ENCODE measurements at places on chromosomes 2 and 18. TPM values are rescaled to one million over a fixed set of nuclear protein-coding genes. Genes with fewer than 3 reads are reported as not detected.

- DNase-seq, result no peak
- H3K36me3 ChIP-seq, result no peaks in the 10 kb centered on the region
- H3K4me1 ChIP-seq, result no peaks in the 10 kb centered on the region
- H3K4me3 ChIP-seq, result no peak overlapping the region
These were observed 288.8 kb upstream of the HS6ST1 start for GRCh38 chr2:128607440-128607839.

DNA sequence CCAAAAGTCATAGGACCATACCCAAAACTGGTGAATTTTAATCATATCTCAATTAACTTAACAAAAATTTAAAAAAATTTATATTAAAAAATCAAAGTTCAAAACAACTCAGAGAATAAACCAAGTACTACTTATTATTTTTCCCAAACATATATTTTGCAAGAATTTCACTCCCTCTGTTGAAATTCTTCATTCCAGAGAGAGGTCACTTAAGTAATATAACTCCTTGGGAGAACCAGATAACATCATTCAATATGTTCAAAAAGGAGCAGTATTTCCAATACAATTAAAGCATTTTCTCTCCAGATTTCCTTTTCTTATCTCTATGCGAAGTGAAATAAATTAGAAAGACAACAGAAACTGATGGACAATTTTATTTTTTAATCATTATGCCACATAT is 165.9 kb upstream of the RND3 start:
- H3K27ac ChIP-seq, result no peak overlapping the region
- no peak for DNase-seq
- no peaks in the 10 kb centered on the region for H3K36me3 ChIP-seq

DNA sequence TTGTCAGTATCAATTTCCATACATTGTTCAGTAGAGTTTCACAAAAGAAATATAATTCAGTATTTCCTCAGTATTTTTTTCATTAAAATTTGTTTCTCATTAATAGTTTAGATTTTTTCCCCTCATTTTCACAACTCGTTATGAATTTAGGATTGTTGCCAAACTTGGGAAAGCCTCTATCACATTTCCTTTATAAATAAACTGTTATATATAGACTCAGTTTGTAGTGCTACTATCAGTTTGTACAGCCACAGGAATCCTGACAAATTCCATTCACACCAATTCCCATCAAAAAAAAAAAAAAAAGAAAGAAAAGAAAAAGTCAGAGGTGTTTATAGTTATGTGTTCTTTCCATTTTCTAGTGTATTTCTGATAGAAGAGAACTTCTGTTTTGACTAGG is 123.3 kb upstream of the DCC start:
- DNase-seq, result no peak
- H3K27ac ChIP-seq, result no peak overlapping the region
- no peaks in the 10 kb centered on the region for H3K27me3 ChIP-seq

GRCh38 chr18:71168557-71169145 is 879.8 kb downstream of the SOCS6 start:
- no peaks in the 10 kb centered on the region for H3K4me1 ChIP-seq
- H3K27me3 ChIP-seq, result no peaks in the 10 kb centered on the region
- no peak for DNase-seq

GRCh38 chr2:173828189-173829142 is 136.7 kb downstream of the SP3 start:
- no peaks in the 10 kb centered on the region for H3K36me3 ChIP-seq
- no peak for DNase-seq

DNA sequence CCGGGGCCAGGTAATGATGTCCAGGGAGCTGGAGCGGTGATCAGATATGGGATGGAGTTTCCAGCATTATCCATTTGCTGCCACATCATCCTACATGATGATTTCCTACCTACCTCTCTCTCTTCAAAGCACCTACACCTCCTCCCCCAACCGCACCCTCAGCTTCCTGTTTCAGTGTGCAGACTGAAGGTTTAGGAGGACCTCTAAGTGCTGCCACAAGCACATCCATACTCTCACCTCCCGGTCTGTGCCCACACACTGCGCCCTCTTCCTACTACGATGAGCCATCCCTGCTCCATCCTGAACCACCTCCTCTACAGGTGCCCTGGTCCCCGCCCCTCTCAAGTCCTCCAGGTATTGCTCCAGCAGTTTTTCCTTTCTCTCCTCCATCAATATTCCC is 123.7 kb downstream of the ALPK2 start:
- H3K4me3 ChIP-seq, result no peak overlapping the region
- H3K27ac ChIP-seq, result no peak overlapping the region
- H3K36me3 ChIP-seq, result no peaks in the 10 kb centered on the region
- H3K4me1 ChIP-seq, result peaks cover 7% of the 10 kb centered on the region

- H3K27ac ChIP-seq, result no peak overlapping the region
- no peak for DNase-seq
- H3K27me3 ChIP-seq, result no peaks in the 10 kb centered on the region
- H3K4me1 ChIP-seq, result no peaks in the 10 kb centered on the region
These were observed 1065.2 kb upstream of the FAM98A start for GRCh38 chr2:34664266-34664665.

DNA sequence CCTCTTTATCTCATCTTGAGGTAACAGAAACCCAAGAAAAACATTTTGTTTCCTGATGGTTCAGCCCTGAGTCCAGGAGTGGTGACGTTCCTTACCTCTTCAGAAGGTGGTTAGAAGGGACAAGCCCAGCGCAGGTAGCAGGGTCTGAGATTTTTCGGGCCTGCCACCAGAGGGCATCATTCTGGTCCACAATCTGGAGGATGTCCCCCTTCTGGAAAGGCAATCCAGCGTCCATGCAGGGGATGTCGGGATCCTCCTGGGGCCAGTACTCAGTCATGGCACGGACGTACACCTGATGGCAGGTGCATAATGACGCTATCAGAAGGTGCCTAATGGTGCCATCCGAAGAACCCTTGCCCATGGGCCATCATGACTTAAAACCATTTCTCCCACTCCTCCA is 17.7 kb downstream of the MPP4 start:
- H3K36me3 ChIP-seq, result no peaks in the 10 kb centered on the region
- no peaks in the 10 kb centered on the region for H3K4me1 ChIP-seq
- H3K27ac ChIP-seq, result no peak overlapping the region
- peaks cover 2% of the 10 kb centered on the region for H3K27me3 ChIP-seq

GRCh38 chr2:237723023-237723422 is 75.6 kb upstream of the RBM44 start:
- peaks cover 25% of the 10 kb centered on the region for H3K36me3 ChIP-seq
- DNase-seq, result no peak
- H3K27ac ChIP-seq, result no peak overlapping the region
- no peaks in the 10 kb centered on the region for H3K27me3 ChIP-seq
- peaks cover 8% of the 10 kb centered on the region for H3K4me1 ChIP-seq

DNA sequence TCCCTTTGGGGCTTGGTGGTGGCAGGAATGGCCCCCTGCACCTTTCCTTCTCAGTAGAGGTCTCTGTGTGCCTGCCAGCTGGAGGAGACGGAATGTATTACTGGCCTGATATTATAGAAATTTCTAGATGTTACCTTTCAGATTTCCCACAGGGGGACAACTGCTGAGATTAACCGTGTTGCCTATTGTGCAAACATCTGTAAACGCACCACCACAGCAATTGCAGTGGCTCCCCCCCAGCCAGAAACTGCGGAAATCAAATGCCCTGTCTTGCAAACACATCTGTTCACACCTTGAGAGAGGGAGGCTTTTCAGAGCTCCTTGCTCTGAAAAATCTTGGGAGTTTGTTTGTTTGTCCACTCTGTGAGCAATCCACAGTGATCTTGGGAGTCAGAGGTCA is 270.0 kb upstream of the RAB12 start:
- H3K27ac ChIP-seq, result no peak overlapping the region
- H3K27me3 ChIP-seq, result no peaks in the 10 kb centered on the region
- H3K4me1 ChIP-seq, result no peaks in the 10 kb centered on the region
- no peaks in the 10 kb centered on the region for H3K36me3 ChIP-seq
- H3K4me3 ChIP-seq, result no peak overlapping the region

- DNase-seq, result no peak
- H3K4me3 ChIP-seq, result no peak overlapping the region
- H3K27ac ChIP-seq, result no peak overlapping the region
These were observed 953.5 kb downstream of the CNTNAP5 start for GRCh38 chr2:124978597-124978996.

DNA sequence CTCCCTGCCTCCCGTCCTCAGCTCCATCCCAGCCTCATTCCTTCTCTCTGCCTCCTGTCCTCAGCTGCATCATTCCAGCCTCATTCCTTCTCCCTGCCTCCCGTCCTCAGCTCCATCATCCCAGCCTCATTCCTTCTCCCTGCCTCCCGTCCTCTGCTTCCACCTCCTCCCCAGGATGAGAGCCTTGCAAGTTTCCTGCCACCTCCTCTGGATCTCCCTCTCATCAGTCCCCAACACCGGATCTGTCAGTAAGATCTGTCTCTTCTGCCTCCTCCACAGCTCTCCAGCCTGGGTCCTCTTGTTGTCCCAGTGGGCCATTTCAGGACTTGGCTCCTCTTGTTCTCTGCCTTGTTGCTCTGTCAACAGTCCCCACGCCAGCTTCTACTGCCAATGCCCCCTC is 130.9 kb downstream of the NDUFA10 start:
- no peak for DNase-seq
- H3K27me3 ChIP-seq, result no peaks in the 10 kb centered on the region
- peaks cover 12% of the 10 kb centered on the region for H3K4me1 ChIP-seq
- no peaks in the 10 kb centered on the region for H3K36me3 ChIP-seq
- no peak overlapping the region for H3K27ac ChIP-seq

DNA sequence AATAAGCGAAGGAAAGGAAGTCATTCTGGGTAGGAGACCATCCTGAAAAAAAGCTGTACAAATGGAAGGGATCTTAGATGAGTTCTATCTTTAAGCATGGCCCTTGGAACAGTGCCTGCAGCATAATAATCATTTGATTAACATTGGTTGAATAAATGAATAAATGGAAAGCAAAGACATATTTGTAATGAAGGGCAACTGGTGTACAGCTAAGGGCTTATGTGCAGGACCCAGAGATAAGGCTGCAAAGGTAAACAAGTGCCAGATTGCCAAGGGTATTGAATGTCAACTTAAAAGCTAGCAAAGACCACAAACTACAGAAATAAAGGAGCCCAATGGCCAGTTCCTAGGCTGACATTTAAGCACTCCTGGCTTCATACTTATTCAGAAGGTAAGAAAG is 19.4 kb downstream of the IMMT start:
- H3K4me1 ChIP-seq, result no peaks in the 10 kb centered on the region
- DNase-seq, result no peak
- H3K27me3 ChIP-seq, result no peaks in the 10 kb centered on the region
- peaks cover 61% of the 10 kb centered on the region for H3K36me3 ChIP-seq
- H3K4me3 ChIP-seq, result no peak overlapping the region

- H3K36me3 ChIP-seq, result no peaks in the 10 kb centered on the region
- no peaks in the 10 kb centered on the region for H3K27me3 ChIP-seq
- H3K4me1 ChIP-seq, result no peaks in the 10 kb centered on the region
These were observed 65.8 kb downstream of the EFEMP1 start for GRCh38 chr2:55857766-55858165.

DNA sequence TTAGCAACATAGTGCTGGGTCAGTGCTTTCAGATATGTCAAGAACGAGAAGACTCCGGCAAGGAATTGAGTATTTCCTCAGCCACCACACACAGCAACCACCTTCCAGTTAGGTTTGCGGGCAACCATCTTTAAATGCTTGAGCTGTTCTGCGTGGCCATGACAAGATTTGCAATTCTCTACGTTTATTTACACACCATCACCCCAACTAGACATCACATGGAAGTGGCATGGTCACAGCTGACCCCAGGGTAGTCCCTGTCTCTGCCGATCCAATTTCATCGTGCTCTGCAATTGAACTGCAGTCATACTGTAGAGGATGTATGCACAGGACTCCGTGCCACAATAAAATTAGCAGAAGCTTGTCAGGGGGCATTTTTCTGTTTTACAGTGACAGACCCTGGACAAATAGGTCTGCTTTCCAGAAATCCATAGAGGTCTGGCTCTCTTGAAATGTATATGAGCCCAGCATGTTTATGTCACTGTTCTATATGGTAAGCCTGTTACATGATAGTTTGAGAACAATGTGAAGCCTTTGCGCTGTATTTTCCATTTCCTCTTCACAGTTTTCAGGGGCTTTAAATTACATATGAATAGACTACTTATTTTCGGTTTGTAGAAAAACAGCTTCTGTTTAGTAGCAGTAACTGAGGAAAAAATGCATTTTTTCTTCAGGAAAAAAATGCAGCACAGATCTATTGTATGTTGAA is 605.2 kb downstream of the NR4A2 start:
- H3K4me1 ChIP-seq, result no peaks in the 10 kb centered on the region
- no peak overlapping the region for H3K4me3 ChIP-seq
- H3K36me3 ChIP-seq, result no peaks in the 10 kb centered on the region
- no peak overlapping the region for H3K27ac ChIP-seq
- DNase-seq, result no peak

GRCh38 chr2:240232961-240233884 is 92.8 kb upstream of the OTOS start:
- H3K27ac ChIP-seq, result no peak overlapping the region
- H3K27me3 ChIP-seq, result no peaks in the 10 kb centered on the region
- no peaks in the 10 kb centered on the region for H3K36me3 ChIP-seq
- peaks cover 9% of the 10 kb centered on the region for H3K4me1 ChIP-seq
- H3K4me3 ChIP-seq, result no peak overlapping the region

GRCh38 chr2:83742117-83742782 is 716.8 kb downstream of the SUCLG1 start:
- no peak overlapping the region for H3K27ac ChIP-seq
- H3K4me1 ChIP-seq, result no peaks in the 10 kb centered on the region
- no peak overlapping the region for H3K4me3 ChIP-seq
- no peak for DNase-seq
- no peaks in the 10 kb centered on the region for H3K36me3 ChIP-seq

DNA sequence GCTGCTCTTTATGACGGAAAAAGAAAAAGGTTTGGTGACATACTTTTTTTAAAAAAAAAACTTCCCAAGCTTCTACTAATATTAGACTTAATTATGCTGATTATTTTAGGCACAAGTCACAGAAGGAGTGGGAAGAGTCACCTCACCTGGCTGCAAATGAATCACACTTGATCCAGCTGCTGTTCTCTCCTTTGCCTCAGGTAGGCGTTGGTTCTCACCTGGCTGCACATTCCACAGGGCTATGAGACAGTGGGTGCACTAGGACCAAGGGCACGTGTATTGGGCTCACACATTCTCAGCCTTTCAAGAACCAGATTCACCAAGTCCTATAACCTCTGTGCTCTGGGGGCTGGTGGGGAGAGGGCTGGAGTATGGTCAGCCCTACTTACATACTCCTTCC is 93.3 kb downstream of the TGFA start:
- H3K36me3 ChIP-seq, result no peaks in the 10 kb centered on the region
- H3K27ac ChIP-seq, result no peak overlapping the region
- no peaks in the 10 kb centered on the region for H3K4me1 ChIP-seq
- H3K27me3 ChIP-seq, result no peaks in the 10 kb centered on the region

Gene LRRFIP1
- total RNA-seq, result 163 TPM

Gene PCARE
- not detected for total RNA-seq

Gene RGPD4
- total RNA-seq, result not detected

Gene RNF125
- total RNA-seq, result 74.7 TPM

Gene FOXI3
- not detected for total RNA-seq

Gene VWC2L
- not detected for total RNA-seq

Gene ZAP70
- 883 TPM for total RNA-seq

Gene CROCC2
- total RNA-seq, result not detected

Gene RTP5
- 1.7 TPM for total RNA-seq

Gene C2orf15
- 1.3 TPM for total RNA-seq

Gene PTPRN
- total RNA-seq, result 0.23 TPM

Gene SEPTIN10
- total RNA-seq, result 0.25 TPM

Gene GALNT5
- not detected for total RNA-seq

Gene IL1R2
- not detected for total RNA-seq

Gene TCF23
- not detected for total RNA-seq

Gene FEV
- total RNA-seq, result not detected
